NCI-H446 (cell line): ENCODE measurements at places on chromosomes 2 and 18.

DNA sequence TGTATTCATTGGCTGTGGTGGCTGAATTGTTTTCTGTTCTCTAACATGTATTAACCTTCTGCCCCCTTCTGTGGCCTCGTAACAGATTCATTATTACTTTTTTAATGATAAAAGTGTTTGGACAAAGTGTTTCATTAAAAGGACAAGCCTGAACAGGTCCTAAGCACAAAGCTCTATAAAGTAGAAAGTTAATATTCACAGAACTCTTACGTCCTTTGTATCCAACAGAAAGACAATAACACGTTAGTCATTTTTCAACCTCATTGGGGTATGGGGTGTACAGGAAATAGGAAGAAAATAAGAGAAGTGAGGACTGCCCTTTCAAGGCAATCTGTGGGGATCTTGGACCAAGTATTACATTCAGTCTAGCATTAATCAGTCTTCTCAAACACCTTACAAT lies 105.5 kb upstream of the RGPD4 start:
- DNase-seq: no peak

DNA sequence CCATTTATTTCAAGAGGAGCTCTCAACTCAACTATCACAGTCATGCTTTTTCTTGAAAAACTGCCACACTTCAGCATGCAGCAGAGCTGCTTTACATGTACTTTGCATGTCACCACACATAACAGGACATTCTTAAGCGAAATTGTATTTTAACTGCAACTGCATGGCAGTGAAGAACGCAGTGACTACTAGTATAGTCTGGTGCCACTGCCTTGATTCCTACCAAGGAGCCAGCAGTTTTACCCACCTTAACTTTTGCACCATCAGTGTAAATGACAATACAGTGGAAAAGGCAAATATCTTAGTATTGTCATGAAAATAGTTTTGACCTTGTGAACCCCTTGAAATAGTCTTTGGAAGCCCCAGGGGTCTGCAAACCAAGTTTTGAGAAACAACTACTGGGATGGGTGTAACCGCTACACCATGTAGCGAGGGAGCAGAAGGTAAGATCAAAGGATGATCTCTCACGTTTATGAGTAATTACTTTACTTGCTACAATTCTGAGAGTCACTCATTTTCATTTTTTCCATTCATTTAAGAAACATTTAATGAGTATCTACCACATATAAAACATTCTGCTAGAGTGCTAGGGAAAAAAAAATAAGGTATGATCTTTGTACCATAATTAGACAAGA lies 32.3 kb upstream of the MPP4 start:
- DNase-seq: no peak

DNA sequence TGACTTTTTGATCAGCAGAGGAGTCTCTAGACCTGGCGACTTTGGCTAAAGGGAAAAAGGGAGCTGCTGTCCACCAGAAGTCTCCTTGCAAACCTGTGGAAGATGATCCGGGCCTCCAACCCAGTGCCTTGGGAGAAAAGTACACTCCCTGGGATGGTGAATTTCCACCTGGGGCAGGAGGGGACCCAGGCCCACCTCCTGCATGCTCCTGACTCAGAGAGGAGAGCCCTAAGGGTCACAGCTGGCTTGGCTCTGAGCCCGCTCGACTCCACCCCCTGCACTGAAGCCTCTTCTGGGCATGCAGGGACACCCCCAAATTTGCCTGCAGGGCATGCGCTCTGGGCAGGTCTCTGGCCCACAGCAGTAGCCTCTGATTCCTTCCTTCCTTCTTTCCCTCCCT lies 66.5 kb downstream of the PDCL3 start:
- DNase-seq: no peak

DNA sequence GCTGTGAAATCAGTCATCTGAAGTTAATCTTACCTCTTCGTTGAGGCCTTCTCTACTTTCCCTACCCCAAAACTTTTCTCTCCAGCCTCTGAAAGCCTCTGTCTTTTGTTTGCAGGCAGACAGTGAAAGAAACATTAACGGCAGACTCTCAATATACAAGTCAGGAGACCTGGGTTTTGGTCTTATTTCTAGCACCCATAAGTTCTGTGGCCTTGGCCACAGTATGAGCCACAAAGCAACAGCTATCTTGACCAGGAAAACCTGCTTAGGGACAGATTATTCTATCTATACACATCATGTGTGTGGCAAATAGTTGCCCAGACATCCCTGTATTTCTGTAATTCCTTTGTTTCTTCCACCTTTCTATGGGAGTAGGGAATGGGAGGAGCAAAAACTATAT lies 318.3 kb downstream of the AGPS start:
- no peak for DNase-seq

- DNase-seq: no peak
These were observed 40.5 kb upstream of the NABP1 start for GRCh38 chr2:191637182-191638078.

DNA sequence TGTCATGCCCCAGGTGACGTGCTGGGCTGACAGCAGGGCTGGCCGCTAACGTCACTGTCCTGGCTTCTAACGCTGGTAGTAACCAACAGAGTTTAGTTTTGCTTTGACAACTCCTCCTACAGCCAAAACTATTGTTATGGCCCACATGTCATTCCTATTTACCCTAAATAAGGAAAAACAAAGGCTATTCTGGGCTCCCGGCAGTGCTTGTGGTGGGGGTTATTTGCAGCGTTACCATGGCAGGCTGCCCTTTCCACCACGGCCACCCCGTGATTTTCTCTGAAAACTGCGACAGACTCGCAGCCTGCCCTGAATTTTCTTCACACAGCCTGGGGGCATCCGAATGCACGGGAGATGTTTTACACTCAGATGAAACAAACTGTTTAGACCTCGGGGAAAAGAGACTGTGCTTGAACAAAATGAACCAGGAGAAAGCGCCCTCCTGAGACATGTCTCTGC lies 115.2 kb downstream of the FAM210A start:
- DNase-seq: no peak

GRCh38 chr2:143475041-143475776 lies 346.0 kb downstream of the ARHGAP15 start:
- no peak for DNase-seq

- DNase-seq: no peak
These were observed 160.3 kb upstream of the VRK2 start for GRCh38 chr2:57886161-57886786.

DNA sequence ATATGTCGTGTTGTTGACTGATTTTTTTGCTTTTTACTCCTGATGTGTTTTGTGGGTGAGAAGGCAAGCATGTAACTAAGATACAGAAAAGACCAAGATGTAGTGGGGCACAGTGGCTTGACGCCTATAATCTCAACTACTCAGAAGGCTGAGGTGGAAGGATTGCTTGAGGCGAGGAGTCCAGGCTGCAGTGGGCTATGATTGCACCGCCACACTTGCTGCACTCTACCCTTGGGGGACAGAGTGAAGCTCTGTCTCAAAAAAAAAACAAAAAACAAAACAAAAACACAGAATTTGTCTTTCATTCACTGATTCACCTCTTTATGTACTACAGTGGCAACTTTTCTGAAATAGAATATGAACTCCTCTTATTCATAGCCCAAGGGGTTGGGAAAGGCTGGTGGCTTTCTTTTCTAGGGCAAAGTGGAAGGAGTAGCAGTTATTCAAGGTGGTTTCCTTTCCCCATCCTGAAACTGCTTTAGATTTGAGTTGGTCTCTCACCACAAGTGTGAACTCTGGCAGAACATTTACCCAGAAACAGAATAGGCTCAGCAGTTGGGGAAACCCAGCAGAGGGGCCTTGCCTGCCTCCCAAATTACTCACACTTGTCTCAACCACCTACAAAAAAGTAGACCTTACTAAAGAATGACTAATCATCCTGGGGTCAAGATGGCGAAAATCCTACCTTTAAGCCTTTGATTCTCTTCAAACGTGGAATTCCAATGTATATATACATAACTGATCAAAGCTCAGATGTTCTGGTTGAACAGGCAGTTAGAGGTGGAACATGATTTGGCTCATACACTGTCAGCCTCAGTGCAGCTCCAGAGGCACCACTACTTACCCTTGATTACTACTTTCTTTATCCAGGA lies 6.5 kb downstream of the TANK start:
- no peak for DNase-seq

DNA sequence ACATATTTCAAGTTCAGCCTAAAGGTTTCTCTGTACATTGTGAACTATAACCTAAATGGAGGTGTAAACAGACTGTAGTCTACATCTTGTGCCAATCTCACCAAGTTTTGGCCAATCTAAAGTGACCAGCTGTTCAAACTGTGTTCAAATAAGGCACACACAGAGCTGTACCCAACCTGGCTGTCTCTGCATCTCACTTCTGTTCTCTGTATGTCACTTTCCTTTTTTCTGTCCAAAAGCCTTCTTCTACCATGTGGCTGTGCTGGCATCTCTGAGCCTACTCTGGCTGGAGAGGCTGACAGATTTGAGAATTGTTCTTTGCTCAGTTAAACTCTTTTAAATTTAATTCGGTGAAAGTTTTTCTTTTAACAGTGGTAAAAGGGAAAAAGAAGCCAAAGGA lies 817.9 kb downstream of the SOCS6 start:
- DNase-seq: no peak

GRCh38 chr2:85414761-85415553 lies 3.6 kb upstream of the SH2D6 start:
- DNase-seq: no peak

- no peak for DNase-seq
These were observed 31.3 kb upstream of the TOGARAM2 start for GRCh38 chr2:28949617-28950305.
